Neural progenitor cell (in vitro differentiated cells): ENCODE measurements at places on chromosomes 2 and 18. TPM values are rescaled to one million over a fixed set of nuclear protein-coding genes. Genes with fewer than 3 reads are reported as not detected.

DNA sequence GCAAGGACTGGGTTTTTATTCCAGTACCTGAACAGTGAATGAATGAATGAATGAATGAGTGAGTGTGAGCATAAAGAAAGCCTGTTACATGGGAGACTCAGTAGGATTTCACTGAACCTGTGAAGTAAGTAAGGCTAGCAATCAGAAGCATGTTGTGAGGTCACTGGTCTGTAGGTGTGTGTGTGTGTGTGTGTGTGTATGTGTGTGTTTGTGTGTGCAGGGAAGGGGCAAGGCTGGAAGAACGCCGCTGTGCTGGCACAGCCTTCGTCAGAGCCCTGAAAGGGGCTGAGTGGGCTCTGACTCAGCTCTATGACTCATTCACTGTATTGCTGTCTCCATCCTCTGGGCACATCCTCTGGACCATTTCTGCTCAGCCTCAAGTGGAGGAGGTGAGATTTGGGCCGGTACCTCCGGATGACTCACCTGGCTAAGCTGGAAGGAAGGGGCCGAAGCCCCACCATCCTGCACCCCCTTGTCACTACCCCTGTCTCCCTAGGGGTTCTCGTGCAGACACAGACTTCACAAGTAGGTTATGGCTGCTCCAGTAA lies 51.4 kb upstream of the MRPL33 start:
- peaks cover 26% of the 10 kb centered on the region for H3K4me1 ChIP-seq
- H3K27ac ChIP-seq, result no peak overlapping the region
- no peak overlapping the region for H3K4me3 ChIP-seq

GRCh38 chr18:34576622-34577021 lies 133.5 kb upstream of the DTNA start:
- H3K27ac ChIP-seq, result no peak overlapping the region
- no peaks in the 10 kb centered on the region for H3K27me3 ChIP-seq
- DNase-seq, result no peak
- H3K36me3 ChIP-seq, result no peaks in the 10 kb centered on the region

DNA sequence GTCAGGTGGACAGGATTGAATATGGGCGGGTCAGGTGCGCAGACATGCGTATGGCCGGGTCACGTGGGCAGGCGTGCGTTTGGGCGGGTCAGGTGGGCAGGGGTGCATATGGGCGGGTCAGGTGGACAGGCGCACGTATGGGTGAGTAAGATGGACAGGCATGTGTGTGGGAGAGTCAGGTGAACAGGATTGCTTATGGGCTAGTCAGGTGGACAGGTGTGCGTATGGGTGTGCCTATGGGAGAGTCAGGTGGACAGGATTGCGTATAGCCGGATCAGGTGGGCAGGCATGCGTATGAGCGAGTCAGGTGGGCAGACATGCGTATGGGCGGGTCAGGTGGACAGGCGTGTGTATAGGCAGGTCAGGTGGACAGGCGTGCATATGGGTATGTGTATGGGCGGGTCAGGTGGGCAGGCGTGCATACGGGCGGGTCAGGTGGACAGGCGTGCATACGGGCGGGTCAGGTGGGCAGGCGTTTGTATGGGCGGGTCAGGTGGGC lies 30.3 kb upstream of the KLF11 start:
- H3K27me3 ChIP-seq, result no peaks in the 10 kb centered on the region

DNA sequence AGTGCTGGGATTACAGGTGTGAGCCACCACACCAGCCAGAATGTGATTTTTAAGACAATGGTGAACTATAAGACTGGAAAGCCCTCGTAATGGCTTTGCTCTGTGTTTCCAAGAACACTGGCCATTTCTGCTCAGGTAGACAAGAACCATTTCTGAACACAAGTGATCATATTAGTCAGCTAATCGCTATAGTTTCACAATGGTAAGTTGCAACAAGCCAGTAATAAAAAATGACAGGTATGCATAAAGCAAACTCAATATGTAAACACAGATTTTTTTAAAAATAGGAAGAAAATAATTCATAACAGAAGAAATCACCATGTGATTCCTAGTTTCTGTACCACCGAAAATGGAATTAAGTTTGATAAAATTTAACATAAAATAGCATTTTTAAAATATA lies 166.5 kb downstream of the THADA start:
- no peak overlapping the region for H3K27ac ChIP-seq
- no peak overlapping the region for H3K4me3 ChIP-seq
- H3K27me3 ChIP-seq, result no peaks in the 10 kb centered on the region
- no peaks in the 10 kb centered on the region for H3K4me1 ChIP-seq

DNA sequence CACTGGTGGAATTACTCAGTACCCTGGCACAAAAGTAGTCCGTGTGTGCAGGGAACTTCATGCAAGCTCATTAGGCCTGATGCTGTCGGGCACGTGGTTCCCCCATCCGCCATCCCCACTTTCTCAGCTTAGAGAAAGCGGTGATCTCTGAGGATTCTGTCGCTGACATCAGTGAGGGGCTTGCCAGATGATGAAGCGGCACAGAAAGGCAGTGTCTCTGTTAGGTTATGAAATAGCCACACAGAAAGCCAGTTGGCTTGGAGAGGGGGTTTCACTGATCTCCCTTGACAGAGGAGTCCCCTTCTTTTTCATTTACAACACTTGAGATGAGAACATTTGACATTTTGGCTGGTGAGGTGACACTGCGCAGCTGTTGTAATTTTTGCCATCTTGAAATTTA lies 179.7 kb downstream of the FAM210A start:
- no peaks in the 10 kb centered on the region for H3K27me3 ChIP-seq
- no peaks in the 10 kb centered on the region for H3K4me1 ChIP-seq
- no peak for DNase-seq
- no peak overlapping the region for H3K4me3 ChIP-seq
- H3K27ac ChIP-seq, result no peak overlapping the region
- H3K36me3 ChIP-seq, result no peaks in the 10 kb centered on the region

Gene VWA3B
- total RNA-seq, result not detected in 2 replicates

Gene AMER3
- total RNA-seq, result not detected in 2 replicates

Gene C1QL2
- total RNA-seq, result not detected in 2 replicates

DNA sequence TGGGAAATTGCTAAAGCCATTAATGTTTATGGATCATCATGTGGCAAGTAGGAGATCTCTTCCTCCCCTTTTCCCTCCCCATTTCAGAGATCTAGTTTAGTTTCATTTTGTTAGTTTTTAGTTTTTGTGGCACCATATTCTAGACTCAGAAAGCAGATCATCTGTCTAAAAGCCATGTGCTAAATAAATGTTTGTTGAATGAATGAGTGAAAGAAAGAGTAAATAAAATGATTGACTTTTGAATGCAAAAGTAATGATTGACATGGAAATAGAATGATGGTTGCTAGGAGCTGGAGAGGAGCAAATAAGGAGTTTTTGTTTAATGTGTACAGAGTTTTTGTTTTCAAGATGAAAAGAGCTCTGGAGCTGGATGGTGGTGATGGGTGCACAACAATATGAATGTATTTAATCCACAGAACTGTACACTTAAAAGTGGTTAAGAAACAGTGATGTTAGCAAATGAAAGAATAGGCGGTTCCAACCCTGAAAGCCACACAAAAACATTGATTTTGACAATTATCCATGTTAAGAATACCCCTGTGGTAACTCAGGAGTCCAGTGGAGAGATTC lies 23.6 kb downstream of the TMEM178A start:
- H3K27me3 ChIP-seq, result no peaks in the 10 kb centered on the region
- no peak overlapping the region for H3K27ac ChIP-seq
- H3K4me1 ChIP-seq, result peaks cover 3% of the 10 kb centered on the region

Gene MROH2A
- total RNA-seq, result not detected in 2 replicates
